ENCODE measurements at places on chromosomes 3 and 15.

- no peak for ATAC-seq
Measured at GRCh38 chr3:14672588-14672987, 2.4 kb upstream of the C3orf20 start.

DNA sequence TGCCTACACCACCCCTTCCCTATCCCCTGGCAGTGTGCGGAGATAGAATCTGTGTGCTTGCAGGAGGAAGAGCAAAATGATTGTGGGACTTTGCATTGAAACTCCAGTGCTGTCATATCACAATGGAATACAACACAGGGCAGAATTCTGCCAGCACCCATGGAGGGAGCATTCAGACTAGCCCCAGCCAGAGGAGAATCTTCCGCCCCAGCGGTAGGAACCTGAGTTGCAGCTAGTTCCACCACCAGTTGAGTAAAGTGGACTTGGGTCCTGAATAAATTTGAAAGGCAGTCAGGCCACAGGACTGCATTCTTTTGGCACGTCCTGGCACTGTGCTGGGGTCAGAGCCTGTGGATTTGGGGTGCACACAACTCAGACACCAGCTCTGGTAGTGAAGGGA lies 27.5 kb downstream of the NCBP2 start:
- ATAC-seq, result no peak

DNA sequence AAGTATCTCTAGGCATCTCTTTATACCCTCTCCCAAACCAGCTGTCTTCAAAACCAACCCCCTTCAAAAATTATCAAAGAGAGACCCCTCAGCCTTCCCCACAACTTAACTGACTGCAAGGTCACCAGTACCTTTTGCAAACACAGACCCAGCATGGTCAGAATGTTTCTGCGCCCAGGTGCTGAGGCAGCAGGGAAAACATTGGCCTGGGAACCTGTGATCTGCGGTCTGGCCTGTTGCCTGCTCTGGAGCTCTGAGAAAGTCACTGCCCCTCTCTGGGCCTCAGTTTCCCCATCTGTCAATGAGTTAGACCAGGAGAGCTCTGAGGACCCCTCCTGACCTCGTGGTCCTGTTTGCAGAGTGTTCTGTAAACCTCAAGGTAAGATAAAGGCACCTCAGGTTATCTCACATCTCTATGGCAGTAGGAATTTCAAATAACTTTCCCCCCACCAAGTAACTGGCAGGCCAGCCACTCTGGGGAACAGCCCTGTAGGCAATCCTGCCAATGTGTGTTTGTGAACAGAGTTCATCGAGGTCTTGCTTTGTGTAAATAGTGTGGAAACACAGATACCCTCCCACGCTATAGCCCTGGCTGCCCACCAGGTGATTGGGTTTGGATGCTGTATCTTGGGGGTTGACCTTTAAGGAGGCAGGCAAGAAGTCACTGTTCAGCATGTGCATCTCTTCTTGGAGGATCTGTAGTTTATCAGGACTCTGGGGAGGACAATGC lies 50.0 kb upstream of the SMAD6 start:
- no peak for ATAC-seq

GRCh38 chr3:143810166-143810952 lies 37.9 kb downstream of the SLC9A9 start:
- ATAC-seq, result no peak

DNA sequence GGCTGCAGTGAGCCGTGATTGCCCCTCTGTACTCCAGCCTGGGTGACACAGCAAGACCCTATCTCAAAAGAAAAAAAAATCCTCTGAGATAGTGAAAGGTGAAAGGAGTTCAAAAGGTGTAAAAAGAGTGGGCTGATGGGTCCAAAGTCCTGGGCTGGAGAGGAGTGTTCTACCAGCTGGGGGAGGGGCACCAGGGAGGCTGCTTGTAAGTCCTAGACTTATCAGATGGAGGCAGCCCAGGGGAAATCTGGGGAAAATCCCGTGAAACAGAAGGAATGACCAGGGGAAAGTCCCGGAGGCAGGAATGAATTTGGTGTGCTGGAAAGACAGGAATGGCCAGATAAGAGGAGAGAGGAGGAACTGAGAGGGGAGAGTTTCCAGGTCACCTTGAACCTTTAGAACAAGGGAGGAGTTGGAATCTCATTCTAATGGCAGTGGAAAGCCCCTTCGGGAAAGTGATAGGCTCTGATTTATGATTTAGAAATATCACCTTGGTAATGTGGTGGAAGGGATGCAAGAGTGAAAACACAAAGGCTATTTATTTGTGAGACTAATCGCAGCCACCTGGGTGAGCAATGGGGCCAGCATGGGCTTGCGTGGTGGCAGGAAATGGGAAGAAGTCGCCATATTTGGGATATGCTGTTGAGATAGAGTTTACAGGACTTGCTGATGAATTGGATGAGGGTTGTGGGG lies 23.4 kb upstream of the PPP4R2 start:
- no peak for ATAC-seq

GRCh38 chr3:136883967-136884720 lies 22.1 kb downstream of the NCK1 start:
- no peak for ATAC-seq

- ATAC-seq, result no peak
Measured at GRCh38 chr3:174846055-174846454, 13.1 kb upstream of the NAALADL2 start.

- ATAC-seq, result no peak
Measured at GRCh38 chr15:40684381-40684780, 10.6 kb upstream of the RAD51 start.

DNA sequence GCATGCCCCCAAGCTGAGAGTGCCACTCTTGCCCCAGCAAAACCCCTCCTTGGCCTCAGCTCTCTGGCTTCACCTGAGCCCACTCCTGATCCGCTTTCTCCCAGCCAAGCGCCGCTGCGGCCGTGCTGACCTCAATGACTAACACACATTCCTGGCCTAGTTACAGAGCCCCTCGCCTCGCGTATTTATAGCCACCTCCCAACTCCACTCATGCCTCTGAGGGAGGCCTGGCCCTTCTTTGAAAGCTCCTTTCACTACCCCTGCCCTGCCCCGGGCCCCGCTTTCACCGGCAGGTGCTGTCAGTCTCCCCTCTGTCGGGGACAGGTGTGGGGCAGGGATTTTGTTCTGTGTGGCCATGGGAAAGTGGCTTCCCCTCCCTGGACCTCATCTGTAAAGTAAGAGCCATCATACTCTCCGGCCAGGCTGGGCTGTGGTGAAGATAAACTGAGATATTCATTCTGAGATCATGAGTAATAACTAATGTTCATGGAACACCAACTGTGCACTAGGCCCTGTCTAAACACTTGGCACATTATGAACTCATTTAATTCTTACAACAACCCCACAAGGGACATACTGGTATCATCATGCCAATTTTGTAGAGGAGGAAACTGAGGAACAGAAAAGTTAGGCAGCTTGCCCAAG lies 13.2 kb upstream of the ATP2B2 start:
- ATAC-seq, result no peak

Data from SK-N-SH treated with all-trans-retinoic acid at 6 μM for 48 hours (cell line).